ENCODE measurements at places on chromosomes 12 and 14.

GRCh38 chr14:68106456-68106855 lies 286.9 kb downstream of the RAD51B start:
- DNase-seq, result no peak

GRCh38 chr14:103318750-103319419 lies 15.2 kb upstream of the EIF5 start:
- DNase-seq, result no peak

DNA sequence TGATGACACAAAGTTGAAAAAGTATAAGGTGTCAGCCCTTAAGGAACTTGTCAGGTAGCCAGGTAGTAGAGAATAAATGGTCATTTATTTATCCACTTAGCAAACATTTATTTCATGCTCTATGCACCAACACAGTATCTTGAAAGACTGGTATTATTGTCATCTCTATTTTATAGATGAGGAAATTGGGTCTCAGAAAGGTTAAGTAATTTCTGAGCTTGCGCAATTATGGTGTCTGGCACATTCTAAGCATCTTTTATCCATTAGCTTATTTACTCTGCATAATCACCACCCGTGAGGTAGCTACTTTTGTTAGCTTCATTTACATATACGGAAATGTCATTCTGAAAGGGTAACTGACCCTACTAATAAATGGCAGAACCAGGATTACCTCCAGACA lies 2.5 kb upstream of the UTP20 start:
- no peak for DNase-seq

DNA sequence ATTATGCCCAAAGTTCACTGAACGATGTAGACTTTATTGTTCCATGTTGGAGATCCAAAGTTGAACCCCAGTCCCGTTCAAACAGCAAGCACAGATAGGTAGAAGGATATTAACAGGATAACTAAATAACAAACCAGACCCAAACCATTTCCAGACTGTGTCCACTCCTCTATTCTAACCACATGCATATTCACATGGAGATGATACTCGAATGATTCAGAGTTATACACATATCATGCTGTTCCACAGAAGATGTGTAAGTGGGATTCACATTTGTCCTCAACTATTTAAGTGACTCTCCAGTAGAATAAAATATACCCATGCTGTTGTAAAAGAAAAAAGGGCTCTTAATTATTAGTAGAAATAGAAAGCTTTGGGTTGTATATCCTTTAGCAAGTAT lies 185.9 kb downstream of the ITPR2 start:
- DNase-seq, result no peak

- DNase-seq, result no peak
Observed at GRCh38 chr14:50599700-50600444, 39.9 kb downstream of the ATL1 start.

DNA sequence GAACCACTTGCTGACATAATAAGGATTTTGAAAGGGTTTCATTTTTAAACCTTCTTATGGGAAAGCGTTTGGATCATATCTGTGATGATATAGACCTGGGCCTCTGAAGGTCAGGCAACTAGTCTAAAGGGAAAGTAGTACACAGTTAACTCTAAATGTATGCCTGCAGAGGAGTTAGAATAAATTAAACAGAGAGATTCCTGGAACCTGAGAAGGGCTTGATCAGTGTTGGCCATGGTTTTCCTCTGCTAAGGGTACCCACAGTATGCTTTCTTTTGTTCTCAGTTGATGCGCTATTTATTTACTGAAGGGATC lies 14.4 kb upstream of the POLR3B start:
- no peak for DNase-seq

GRCh38 chr12:107296681-107297089 lies 203.3 kb upstream of the CRY1 start:
- no peak for DNase-seq

- no peak for DNase-seq
Observed at GRCh38 chr12:111034083-111034885, 113.9 kb upstream of the MYL2 start.

- no peak for DNase-seq
Observed at GRCh38 chr14:24634158-24634557, at the start of gene GZMB. Gene GZMB (minus strand): TSS chr14:24634190. CDS start chr14:24634160, 30 bp downstream.

DNA sequence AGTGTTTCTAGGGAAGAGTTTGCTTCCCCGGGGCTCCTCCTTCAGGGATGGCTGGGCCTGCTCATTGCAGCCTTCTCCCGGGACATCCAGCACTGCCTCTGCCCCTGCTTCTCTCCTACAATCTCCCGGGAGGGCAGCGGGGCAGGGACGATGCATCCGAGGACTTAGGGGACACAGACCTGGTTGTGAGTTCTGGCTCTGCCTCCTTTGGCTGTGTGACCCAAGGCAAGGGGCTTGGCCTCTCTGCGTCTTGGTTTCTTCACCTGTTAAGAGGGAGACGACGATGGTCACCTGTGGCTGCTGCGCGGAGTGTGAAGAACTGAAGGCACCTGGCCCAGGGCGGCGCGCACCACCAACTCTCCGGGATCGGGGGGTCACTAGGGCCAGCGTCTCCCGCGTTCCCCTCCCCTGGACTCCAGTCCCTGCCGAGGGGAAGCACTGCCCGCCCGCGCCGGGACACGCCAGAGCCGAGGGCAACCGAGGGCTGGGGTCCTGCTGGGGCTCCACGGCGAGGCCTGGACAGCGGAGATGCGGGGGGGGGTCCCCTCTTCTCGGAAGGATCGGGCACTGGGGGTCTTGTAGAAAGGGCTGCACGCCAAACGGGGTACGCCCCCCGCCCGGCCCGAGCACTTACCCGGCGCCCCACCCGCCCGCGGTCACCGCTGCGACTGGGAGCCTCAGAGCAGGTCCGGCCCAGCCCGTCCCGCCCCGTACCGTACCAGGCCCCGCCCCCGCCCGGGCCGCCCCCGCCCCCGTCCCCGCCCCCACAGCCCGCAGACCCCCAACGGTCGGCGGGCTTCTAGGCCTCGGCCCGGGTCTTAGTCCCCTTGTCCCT lies at the start of gene HVCN1:
Gene HVCN1, minus strand, starts transcription at position 670 of the 835 bp plus-strand sequence. CDS start 5,870 bp downstream, outside the sequence.
- no peak for DNase-seq
